NCI-H1930 (cell line): ENCODE measurements at places on chromosomes 1 and 21.

DNA sequence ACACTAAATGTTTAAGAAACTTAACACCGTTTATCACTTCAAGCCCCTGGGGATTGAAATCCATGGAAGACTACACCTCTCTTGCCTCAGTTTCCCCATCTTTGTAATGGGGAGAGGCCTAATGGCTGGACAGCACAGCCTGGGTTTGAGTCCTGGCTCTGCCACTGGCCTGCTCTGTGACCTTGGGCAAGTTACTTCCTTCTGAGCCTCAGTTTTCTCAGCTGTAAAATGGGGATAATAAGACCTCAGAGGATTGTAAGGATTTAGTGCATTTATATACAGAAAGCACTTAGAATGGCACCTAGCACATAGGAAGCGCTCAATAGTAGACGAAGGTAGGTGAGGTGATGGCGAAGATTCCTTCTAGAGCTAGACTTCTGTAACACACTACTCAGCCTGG lies 5.5 kb downstream of the AGTRAP start:
- no peak for DNase-seq

DNA sequence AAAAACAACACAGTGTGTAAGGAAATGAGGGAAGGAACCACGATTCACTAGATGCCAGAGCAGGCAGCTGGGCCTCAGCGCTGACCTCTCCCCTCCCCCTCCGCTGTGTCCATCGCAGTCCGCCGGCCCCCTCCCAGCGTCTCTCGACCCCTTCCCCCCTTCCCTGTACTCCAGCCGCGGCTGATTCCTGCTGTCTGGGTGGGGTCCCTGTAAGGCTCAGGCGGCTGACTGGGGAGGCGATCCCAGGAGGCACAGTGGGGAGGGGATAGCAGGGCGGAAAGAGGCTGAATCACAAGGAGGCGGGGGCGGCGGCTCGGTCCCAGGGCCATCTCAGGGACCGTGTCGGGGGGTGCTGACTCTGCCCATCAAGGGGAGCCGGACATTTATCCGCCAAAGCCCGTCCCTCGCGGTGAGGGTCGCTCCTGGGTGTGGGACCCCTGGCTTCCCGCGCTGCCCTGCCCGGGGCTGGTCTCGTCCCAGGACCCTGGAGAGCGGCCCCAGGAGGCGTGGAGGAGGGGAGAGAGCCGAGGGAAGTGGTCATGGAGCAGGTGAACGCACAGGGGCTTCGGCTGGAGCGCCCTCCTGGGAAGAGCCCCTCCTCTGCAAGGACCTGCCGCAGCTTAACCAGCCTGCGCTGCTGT lies 241.9 kb downstream of the PTPRU start:
- DNase-seq: no peak

DNA sequence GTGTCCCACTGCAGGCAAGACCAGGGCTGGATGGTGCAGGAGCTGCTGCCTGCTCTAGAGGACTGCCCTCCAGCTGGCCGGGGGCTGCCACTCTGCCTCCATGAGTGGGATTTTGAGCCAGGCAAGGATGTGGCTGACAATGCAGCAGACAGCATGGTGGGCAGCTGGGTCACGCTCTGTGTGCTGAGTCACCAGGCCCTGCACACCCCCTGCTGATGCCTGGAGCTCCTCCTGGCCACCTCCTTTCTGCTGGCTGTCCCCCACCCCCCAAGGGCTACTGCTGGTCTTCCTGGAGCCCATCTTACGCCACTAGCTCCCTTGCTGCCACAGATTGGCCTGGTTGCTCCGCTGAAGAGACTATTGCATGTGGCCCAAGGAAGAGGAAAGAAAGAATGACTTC lies 3.9 kb upstream of the ZSCAN20 start:
- DNase-seq: no peak

- DNase-seq: no peak
Observed at GRCh38 chr1:227883641-227884301, 64.0 kb downstream of the WNT9A start.

DNA sequence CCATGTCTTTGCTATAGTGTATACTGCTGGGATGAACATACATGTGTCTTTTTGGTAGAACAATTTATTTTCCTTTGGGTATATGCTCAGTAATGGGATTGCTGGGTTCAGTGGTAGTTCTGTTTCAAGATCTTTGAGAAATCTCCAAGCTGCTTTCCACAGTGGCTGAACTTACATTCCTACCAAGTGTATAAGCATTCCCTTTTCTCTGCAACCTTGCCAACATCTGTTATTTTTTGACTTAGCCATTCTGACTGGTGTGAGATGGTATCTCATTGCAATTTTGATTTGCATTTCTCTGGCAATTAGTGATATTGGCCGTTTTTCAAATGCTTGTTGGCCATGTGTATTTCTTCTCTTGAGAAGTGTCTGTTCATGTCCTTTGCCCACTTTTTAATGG lies 37.5 kb upstream of the ANGPTL1 start:
- no peak for DNase-seq

GRCh38 chr1:43936431-43937151 lies 3.0 kb downstream of the ARTN start:
- DNase-seq: no peak

- DNase-seq: no peak
Observed at GRCh38 chr1:213541641-213542040, 446.1 kb upstream of the PROX1 start.

DNA sequence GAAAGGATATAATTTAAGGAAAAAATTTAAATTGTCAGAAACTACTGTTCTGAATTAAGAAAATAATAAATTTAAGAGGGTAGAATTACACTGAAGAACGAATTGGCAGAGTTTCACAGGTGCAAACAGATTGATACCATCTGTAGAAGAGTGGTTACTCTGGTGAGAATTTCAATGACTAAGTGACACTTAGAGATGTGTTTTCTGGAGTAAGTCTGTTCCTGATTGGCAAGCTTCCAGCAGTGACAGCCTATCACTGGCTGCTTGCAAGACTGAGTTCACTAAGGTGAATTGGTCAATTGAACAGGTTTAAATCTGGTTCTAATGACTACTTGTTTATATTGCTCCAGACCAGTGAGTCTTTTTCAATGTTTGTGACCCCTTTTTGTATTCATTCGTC lies 838.2 kb upstream of the RGS18 start:
- no peak for DNase-seq
